ENCODE measurements at places on chromosomes 7 and 10.

GRCh38 chr7:75725306-75725705 is 13.4 kb downstream of the HIP1 start:
- DNase-seq: no peak

- peak; percentile 48 for DNase-seq
Observed at GRCh38 chr7:41010967-41011366, 691.9 kb downstream of the INHBA start.

DNA sequence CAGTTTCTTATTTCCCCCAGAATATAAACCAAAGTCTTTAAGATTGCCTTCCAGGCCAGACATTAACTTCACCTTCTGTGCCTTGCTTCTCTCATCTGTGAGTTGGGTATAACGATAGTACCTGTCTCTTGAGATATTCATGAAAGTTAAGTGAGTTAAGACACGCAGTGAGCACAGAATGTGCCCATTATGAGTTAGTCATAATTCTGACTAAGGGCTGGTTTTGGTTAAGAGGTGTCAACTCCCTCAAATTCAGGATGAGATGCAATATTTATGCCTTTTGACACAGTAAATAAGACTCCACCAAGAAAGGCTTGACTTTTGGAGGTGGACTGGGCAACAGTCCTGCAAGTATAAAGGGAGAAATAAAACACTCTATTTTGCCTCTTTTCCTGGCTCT is 528.7 kb upstream of the IGFBP3 start:
- DNase-seq: no peak

- DNase-seq: peak; percentile 51
Observed at GRCh38 chr10:3094609-3095036, 27.3 kb downstream of the PFKP start.

GRCh38 chr7:69246758-69247157 is 351.5 kb upstream of the AUTS2 start:
- no peak for DNase-seq

GRCh38 chr7:85185424-85186082 is 1.3 kb downstream of the SEMA3D start:
- DNase-seq: peak; percentile 71

GRCh38 chr10:33141251-33141650 is 183.2 kb upstream of the ITGB1 start:
- DNase-seq: no peak

GRCh38 chr7:57482-58255 is 134.7 kb upstream of the FAM20C start:
- peak; percentile 47 for DNase-seq

DNA sequence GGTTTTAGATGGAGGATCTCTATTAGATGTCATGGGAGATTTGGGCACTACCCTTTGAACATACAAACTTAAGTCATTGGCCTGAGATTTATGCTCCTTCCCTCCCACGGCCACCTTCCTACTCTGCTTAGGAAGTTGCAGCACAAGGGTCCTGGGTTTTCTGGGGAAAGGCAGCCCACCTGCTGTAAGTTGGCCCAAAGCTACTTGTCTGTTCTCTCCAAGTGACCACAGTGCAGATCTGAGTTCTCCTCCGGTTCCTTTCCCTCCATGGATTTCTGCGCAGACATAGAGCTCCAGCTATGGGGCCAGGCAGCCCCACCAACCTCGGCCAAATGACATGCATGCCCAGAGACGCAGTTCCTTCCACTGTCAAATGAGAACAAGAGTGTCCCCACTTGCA is 12.8 kb upstream of the C10orf53 start:
- DNase-seq: no peak

GRCh38 chr7:147033641-147034040 is 917.0 kb downstream of the CNTNAP2 start:
- no peak for DNase-seq

- no peak for DNase-seq
Observed at GRCh38 chr7:47043304-47043703, 538.6 kb downstream of the TNS3 start.

GRCh38 chr10:68474021-68474420 is 2.2 kb upstream of the DNA2 start:
- DNase-seq: no peak

DNA sequence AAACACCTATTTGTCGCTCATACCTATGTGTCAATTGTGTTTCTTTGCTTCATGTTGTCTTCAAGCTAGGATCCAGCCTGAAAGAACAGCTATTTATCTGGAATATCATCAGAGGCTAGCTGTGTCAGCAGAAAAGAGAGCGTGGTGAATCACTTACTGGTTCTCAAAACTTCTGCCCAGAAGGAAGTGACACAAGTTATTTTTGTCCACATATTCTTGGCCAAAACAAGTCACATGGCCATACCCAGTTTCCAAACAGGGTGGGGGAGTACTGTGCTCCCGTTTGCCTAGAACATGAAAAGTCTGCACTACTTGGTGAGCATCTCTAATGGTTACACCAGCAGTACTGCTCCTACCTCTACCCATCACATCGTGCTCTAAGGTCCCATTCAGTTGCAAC is 160.9 kb upstream of the CSTF2T start:
- no peak for DNase-seq

DNA sequence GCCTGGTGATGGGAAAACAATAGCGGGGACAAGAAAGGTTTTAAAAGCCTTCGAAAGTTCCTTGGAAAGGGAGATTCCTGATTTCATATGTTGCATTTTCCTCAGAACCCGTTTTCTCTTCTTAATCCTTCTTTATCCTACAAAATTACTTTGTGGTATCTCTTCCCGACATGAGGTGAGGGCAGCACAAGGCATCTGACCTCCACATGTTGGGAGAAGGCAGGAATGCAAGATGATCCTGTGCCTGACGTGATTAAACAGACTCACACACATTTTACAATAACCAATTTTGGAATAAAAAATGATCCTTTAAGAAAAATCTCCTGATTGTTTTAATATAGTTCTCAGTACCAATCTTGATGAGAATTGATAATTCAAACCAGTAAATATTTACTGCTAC is 153.3 kb upstream of the MKLN1 start:
- no peak for DNase-seq
